ENCODE measurements at places on chromosomes 6 and 20.

DNA sequence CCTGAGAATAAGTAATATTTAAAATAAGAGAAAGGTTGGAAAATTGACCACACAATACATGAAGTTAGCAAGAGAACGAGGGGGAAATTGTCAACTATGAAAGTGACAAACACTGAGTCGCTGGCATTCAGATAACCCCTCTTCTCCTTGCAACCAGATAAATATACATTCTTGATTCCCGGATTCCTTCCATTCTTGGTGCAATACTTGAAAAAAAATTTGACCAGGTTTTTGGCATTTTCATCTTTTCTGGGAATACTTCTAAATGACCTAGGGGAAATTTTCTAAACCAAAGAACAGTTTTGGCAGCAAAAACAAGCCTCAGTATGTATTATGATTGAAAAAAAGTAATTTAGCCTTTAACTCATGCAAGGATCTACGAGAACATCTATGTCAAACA, 164.0 kb downstream of the PDE7B start:
- no peak for DNase-seq

- DNase-seq: peak; percentile 93
Observed at GRCh38 chr6:113591896-113592827, 265.0 kb upstream of the MARCKS start.

- DNase-seq: no peak
Observed at GRCh38 chr6:34295721-34296120, 46.9 kb upstream of the SMIM29 start.

DNA sequence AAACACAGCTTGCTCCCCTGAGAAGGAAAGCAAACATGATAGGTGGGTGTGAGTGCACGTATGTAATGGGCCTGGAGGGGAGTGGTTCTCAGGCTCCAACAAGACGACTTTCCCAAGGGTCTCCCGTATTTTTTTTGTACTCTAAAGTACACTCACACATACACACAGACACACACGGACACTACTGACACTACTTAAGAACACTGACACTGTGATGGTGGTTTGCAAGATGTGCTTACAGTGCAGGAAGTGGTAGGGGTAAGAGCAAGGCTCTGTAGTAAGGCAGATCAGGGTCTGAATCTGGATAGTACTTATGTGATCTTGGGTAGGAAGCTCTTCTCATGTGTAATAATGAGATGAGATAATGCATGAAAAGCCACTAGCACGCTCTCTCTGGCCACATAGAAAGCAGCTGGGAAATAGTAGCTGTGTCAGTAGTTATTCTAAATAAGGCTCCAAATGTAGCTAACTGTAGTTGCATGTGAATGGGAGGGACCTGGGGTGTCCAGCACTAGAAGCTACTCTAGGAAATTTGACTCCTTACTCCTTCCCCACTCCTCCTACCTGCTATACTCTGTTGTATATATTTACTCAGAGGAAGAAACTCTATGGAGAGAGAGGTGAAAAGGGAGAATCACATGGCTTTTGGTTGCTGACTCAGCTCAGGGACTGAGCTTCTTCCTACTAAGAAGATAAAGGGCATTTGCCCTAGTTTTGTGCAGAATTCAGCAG, 8.4 kb upstream of the ZBTB24 start:
- peak; percentile 58 for DNase-seq

DNA sequence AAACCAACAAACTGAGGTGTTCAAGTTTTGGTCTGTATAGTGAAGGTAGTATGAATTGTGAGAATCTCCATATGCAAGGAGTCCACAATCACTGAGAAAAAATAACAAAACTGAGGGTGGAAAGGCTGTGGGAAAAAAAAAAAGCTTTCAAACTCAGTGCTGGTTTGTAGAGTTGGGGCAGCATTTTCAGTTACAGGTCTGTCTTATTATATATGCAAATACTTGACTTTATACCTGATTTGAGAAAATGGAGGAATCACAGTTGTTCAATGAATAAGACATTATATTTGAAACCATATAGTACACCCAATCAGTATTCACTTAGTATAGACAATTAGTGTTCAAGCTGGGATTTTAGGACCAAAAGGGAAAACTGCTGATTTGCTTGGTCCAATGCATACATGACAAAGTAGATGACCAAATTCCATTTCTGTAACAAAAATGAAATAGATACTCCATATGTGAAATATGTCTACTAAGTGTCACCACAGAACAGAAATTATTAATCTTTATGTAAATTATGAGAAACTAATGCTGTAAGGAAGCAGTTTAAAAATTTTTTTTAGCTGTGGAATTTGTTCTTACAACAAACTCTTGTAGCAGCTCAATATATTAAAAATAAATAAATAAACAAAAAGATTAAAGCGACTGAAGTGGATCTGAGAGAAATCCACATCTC, 187.7 kb downstream of the ASCC3 start:
- DNase-seq: no peak

GRCh38 chr6:147654103-147654845, 145.8 kb downstream of the SAMD5 start:
- DNase-seq: no peak

DNA sequence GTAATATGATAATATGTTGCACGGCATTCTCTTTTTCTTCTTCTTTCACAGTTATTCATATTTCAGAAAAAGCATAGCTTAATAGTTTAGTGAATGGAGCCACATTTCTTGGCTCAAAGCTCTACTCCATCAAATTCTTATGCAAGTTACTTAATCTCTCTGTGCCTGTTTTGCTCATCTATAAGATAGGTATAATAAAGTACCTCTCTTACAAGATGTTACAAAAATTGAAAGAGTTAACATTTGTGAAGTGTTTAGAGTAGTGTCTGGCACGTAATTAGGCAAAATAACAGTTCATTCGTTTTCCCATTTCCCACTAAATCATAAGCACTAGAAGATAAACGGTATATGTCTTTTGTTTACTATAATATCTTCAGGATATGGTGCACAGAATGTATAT, 1304.4 kb upstream of the EYS start:
- DNase-seq: no peak

DNA sequence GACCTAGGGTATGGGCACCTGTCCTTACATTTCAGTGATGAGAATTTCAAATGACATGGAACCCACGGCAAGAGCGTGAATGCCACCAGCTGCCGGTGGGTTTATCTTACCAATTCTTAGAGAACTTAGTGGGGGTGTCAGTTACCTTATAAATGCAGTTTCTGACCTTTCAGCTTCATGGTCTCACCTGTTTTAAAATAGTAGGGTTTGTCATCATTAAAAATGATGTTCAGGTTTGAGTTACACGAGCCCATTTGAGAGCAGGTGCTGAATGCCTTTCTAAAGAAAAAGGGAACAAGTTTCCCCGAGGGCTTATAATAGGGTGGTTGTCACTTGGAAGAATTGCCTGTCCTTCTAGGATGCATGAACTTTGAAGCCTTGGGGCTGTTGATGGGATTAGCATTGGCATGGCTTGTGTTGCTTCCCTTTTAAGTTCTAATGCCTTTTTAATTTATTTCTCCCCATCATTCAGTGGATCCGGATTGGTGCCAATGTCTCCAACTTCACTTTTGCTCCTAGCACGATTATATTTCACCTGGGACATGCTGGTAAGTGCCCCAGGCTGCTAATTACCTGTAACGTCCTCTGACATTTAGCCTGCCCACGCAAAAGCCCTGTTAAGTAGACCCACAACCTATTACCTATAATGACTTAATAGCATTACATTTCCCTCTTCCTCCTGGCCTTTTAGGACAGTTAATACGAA, 27.9 kb downstream of the GHRH start:
- no peak for DNase-seq

- peak; percentile 6 for DNase-seq
Observed at GRCh38 chr6:95203153-95203754, 374.1 kb upstream of the MANEA start.

- peak; percentile 71 for DNase-seq
Observed at GRCh38 chr6:104526376-104526775, 333.3 kb downstream of the HACE1 start.

DNA sequence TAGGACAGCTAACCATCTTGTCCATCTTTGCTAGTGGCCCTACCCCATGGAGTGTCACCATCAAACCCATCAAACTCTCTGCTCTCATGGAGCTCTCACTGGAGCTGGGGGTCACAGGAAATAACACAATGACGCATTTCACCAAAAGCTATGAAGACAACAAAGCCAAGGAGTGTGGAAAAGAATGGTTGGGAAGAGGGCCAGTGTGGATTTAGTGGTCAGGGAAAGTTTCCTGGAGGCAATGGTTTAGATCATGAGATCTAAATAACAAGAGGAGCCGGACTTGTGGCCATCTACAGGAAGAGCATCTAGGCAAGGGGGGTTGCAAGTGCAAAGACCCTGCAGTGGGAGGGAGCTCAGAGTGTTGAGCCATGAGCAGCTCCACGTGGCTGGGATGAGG, 189.5 kb downstream of the BMP7 start:
- no peak for DNase-seq

- DNase-seq: peak; percentile 31
Observed at GRCh38 chr6:30321692-30322388, 4.9 kb upstream of the TRIM39 start.

GRCh38 chr20:1633535-1633934, 13.7 kb upstream of the SIRPB1 start:
- DNase-seq: no peak

DNA sequence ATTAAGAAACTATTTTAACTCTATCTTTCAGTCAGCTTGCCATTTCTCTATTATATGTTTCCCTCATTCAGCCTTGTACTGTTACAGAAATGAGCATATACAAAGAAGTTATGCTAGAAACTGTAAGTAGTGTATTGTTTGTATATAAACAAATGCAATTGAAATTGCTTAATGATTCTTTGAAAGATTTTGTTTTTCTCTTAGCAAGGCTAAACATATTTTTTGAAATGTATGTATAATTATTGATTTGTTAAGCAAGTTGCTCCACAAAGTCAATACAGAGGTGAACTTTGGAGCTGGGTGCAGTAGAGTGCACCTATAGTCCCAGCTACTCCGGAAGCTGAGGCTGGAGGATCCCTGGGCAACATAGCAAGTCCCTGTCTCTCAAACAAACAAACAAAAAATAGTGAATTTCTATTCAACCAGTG, 253.6 kb downstream of the RNGTT start:
- peak; percentile 81 for DNase-seq

GRCh38 chr6:161835500-161836215, 561.8 kb upstream of the AGPAT4 start:
- no peak for DNase-seq

DNA sequence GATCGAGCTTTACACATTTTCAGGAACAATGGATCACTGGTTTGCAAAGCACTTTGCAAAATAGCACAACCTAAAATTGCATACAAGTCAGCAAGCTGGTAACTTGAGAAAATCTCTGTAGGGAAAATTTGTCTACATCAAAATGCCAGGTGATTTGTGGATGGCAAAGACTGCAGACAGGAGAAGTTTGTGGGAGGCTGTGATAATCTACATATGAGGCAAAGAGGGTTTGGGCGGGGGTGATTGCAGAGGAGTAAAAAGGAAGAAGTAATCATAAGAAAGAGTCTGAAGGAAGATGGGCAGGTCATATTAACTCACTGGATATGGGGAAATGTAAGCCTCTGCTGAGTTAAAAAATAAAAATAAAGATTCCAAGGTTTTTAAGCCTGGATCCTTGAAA, 166.3 kb upstream of the STXBP5 start:
- DNase-seq: no peak

DNA sequence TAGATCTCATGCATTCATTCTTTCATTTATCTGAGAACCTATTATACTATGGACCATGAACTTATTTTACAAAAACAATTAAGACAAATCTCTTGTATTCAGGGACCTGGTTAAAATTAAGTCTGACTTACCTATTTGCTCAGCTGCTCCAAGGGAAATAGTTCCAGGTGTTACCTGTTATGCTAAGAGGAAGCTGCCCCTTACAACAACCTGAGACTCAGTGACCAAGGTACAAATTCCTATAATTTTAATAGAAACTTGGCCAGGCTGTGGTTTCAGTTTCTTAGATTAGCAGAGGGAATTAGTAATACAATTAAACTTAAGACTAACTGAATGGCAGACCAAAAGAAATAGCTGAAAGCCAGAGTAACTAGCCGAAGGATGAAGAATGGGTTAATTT, 48.2 kb upstream of the GMPR start:
- DNase-seq: peak; percentile 83

- DNase-seq: peak; percentile 10
Observed at GRCh38 chr20:23061734-23062561, 12.5 kb upstream of the THBD start.

GRCh38 chr6:73455865-73456629, 4.0 kb upstream of the CGAS start:
- no peak for DNase-seq

DNA sequence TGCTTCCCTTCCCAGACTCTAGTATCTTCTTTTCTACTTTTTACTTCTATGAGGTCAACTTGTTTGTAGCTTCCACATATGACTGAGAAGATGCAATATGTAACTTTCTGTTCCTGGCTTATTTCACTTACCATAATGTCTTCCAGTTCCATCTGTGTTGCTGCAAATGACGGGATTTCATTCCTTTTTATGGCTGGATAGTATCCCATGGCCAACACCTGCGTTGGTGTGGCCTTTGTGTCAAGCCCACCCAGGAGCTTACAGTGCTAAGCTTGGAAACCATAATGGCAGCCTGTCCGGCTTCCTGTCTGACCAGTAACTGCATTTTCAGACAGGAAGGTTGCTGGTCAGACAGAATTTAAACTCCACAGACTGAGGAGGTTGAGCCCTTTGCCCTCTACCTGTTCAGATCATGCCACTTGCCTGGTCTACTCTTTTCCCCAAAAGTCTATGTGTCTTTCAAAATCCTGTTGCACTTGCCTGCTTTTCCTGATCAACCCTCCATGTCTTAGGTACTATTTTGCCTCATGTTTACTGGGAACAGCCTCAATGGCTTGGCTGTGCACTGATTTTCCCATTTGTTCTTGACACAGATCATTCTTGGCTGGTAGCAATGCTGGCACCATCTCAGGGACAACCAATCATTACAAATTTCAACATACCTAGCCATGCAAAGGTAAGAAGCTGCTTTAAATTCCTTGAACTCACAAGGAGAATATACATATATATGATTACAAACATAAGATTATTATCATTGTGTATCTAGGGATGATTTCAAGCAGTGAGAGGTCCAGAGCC, 114.3 kb upstream of the PLEKHG1 start:
- DNase-seq: no peak

DNA sequence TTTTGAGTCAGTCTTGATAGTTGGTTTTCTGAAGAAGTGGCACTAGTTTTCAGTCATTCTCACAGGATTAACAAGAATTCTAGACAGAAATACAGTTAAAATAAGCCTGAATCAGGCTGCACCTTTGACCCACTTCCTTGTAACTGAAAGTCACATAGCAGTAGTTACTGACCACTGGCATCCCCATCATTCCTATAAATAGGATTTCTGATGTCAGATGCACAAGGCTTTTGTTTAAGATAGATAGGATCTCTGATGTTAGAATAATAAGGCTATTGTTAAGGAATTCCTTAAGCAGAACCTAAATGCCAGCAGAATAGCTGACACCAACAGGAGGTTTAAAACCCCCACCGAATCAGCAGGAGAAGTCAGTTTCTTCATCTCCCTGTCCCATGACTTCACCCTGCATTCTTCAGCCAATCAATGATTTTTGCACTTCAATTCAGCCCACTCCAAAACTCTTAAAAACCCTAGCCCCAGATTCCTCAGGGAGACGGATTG, 30.6 kb upstream of the ZBTB24 start:
- DNase-seq: no peak
